NCI-H1048 (cell line): ENCODE measurements at places on chromosomes 13 and 19.

GRCh38 chr13:112711528-112712265 is 21.9 kb downstream of the ATP11A start:
- no peak for DNase-seq

- DNase-seq, result no peak
Observed at GRCh38 chr19:34145741-34146202, 26.5 kb upstream of the LSM14A start.

- DNase-seq, result no peak
Observed at GRCh38 chr19:1384478-1385110, 887 bp downstream of the NDUFS7 start.

DNA sequence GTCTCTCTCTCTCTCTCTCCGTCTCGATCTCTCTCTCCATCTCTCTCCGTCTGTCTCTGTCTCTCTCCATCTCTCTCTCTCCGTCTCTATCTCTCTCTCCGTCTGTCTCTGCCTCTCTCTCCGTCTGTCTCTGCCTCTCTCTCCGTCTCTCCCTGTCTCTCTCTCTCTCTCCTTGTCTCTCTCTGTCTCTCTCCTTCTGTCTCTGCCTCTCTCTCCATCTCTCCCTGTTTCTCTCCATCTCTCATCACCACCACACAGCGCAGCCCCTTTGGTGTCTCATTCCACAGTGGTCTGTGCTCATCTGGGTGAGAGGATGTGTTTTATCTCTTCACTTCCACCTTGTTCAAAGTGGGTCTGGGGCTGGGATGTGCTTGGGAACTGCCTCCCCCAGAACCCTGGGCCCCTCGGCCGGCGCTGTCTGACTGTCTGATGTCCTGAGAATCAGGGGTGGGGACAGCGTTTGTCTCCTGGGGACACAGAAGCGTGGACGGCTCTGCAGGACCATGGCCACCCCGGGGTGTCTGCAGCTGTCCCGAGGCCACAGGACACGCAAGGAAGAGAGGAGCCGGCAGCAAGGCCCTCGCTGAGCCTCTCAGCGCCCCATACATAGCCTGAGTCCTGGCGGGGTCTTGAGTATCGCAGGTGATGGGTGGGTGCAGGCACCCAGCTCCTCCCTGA is 40.2 kb upstream of the C13orf46 start:
- no peak for DNase-seq

DNA sequence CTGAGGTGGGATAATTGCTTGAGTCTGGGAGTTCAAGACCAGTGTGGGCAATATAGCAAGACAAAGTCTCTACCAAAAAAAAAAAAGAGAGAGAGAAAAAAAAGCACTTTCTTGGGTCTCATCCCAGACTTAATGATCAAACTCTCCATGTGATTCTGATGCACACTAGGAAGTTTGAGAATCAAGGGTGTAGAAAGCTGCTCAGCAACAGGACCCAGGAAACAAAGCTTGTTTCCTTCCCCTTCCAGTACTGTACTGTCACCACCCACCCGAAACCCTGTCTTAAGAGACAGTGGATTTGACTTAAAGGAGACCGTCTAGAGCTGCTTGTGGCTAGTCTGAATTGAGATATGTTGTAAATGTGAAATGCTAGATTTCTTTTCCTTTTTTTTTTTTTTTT is 5.8 kb downstream of the MISP3 start:
- no peak for DNase-seq

DNA sequence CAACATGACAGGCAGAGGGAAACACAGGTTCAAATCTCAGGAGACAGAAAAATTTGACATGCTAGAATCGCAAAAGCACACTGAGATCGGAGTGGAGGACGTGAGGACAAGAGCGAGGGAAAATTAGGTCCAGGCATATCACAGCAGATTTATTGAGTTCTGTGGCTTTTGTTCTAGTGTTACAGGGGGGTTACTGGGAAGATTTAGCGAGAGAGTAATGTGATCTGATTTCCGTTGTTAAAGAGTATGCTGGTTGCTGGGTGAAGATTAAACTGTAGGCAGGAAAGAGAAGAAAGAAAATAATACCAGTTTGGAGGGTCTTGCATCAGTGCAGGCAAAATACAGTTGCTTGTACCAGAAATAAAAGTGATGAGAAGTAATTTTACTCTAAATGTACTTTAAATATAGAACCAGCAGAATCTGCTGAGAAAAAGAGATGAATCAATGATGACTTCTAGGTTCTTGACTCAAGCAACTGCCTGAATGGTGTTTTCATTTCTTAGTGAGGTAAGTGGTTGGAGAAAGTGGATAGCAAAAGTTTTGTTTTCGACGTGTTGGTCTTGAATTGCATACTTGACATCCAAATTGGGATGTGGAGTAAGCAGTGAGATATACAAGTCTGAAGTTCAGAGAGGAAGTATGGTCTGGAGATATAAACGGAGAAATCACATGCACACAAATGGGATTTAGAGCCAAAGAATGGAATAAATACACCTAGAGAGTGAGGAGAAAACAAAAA is 35.7 kb downstream of the UFM1 start:
- DNase-seq, result no peak

GRCh38 chr13:91660076-91660415 is 261.6 kb downstream of the GPC5 start:
- no peak for DNase-seq

DNA sequence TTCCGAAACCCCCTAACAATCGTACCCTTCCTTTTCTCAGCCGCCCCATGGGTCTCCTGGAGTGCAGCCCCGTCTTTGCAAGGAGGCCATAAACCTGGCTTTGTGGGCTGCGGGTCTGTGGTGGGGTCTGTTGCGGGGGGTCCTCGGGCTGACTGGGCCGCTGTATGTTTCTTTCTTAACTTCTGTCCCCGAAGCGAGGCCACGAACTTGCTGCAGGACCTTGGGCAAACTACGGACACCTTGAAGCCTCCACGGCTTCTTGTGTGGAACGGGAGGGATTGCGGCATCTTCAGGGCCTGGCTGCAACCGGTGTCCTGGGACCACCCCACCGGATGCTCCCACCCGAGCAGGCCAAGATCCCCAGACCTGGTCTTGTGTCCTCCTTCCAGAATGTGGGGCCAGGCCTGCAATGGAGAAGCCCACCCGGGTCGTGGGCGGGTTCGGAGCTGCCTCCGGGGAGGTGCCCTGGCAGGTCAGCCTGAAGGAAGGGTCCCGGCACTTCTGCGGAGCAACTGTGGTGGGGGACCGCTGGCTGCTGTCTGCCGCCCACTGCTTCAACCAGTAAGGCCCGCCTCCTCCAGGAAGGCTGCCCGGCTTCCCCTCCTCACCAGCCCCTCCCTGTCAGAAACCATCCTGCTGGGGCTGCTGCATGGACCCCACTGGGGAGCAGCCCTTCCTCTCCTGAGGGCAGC is 12.0 kb downstream of the TIMM13 start:
- DNase-seq, result no peak

DNA sequence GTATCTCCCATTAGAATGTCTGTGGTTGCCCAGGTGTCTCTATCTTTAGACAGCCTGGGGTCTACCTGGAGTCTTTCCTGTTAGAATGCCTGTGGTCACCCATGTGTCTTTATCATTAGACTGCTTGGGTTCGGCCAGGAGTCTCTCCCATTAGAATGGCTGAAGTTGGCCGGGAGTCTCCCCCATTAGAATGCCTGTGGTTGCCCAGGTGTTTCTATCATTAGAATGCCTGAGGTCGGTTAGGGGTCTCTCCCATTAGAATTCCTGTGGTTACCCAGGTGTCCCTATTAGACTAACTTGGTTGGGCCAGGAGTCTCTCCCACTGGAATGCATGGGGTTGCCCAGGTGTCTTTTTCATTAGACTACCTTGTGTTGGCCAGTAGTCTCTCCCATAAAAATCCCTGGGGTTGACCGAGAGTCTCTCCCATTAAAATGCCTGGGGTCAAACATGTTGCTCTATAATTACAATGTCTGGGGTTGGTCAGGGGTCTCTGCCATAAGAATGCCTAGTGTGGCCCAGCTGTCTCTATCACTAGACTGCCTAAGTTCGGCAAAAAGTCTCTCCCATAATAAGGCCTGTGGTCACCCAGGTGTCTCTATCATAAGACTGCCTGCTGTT is 1448.7 kb downstream of the UQCRFS1 start:
- DNase-seq, result no peak

DNA sequence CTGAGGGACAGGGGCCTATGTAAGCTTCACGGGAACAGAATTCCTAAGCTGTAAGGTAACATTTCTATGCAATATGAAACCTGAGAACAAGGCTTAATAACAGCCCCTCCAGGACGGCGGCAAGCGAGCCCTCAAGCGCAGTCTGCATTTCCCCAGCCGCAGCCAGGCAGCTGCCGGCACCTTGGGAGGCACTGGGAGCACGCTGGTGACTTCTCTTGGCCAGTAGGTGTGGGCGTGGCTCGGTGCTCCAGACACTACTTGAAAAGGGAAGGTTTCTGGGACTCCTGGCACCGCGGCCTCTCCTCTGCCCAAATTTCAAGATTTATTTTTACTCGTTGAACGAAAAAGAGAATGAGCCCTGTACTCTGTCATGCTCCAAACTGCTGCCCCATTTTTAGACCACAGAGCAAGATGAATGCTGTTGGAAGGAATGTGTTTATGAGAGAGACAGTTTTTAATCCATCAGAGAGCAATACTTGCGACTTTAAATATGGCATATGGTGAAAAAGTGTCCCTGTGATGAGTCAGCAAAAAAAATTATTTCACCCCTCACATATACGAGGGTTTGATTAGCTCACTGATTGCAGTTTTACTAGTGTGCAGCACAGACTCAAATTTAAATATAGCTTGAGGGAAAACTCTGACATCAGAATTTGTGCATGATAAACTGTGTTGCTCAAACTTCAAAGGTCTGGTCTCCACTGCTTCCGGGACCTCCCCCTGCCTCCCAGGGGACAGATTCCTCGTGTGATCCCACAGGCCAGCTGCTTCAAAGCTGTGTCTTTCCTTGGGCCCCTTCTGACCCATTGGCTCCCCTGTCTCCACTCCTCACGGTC is 81.2 kb downstream of the COL4A2 start:
- DNase-seq, result no peak

DNA sequence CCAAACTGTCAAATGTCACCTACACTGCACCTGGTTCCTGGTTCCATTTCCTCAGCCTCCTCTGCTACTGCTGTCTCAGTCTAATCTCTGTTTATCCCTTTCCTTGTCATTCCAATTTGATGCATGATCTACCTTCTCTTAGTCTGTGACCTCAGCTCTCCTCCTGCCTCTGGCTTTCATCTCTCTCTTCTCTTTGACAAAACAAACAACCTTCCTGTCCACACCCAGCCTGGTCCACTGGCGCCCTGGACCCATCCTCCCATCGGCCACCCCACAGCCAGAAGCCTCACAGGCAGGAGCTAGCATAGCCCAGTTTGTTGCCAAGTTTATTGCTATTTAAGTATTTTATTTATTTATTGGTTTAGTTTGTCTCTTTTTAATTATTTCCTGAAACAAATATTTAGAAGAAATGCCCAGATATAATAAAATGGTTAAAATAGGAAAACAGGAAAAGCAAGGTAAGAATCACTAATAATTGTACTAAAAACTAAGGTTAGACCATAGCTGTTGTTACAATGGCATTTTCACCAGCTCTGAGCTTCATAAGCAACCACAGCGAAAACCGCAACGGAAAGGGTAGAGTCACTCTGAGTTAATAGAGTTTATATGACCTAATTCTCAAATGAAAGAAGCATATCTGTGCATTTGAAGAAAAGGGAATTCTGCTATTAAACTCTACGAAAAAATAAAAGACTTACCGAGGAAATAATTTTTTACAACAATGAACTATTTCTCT is 68.6 kb downstream of the EFNB2 start:
- no peak for DNase-seq

DNA sequence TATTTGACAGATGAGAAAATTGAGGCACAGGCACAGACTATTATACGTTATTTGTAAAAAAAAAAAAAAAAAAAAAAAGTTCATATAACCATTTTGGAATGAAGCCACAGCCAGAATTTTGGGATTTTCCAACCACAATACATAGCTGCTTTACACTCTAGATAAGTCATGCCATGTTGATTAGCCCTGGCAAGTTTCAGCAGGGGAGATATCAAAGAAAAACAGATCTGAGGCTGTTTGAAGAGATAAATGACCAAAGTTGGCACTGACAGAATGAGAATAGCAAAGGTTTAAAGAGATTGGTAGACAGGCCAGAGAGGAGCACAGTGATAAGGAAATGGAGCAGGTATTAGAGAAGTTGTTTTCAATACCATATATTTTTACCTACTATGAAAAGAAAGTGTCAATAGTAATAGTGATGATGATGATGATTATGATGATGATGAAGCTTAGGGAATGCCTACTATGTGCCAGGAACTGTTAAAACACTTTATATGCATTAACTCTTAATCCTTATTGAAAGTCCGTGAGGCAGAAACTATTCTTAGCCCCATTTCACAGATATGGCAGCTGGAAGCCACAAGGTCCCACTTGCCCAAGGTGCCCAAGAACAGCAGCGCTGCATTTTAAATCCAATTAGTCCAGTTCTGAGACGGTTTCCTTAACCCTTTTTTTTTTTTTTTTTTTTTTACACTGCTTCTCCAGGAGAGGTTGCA is 105.5 kb downstream of the MBNL2 start:
- no peak for DNase-seq

DNA sequence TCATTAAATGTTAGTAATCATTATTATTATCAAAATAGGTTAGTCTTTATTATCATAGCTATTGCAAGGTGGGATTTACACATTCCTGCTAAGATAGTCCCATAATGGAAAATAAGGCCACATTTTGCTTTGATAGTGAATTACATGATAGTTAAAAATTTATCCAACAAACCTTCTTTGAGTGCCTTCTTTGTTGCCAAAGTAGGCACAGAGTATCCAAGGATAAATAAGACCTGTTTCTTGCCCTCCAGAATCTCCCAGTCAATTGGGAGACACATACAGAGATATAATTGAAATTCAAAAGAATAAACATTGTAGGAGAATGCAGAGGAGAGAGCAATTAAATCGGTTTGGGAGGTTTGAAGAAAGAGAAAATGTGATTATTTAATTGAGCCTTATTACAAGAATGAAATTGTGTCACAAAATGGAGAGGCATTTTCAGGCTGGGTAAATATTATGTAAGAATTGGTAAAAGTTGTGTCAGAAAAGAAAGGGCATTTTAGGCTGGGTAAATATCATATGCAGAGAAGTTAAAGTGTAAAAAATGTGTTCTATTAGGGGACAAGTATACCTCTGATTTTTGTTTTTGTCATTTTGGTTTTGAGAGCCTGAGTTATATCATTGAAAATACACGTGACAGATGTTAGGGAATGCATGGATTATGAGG is 189.3 kb downstream of the POU4F1 start:
- DNase-seq, result no peak

GRCh38 chr19:8302734-8303133 is 5.4 kb downstream of the CD320 start:
- no peak for DNase-seq

DNA sequence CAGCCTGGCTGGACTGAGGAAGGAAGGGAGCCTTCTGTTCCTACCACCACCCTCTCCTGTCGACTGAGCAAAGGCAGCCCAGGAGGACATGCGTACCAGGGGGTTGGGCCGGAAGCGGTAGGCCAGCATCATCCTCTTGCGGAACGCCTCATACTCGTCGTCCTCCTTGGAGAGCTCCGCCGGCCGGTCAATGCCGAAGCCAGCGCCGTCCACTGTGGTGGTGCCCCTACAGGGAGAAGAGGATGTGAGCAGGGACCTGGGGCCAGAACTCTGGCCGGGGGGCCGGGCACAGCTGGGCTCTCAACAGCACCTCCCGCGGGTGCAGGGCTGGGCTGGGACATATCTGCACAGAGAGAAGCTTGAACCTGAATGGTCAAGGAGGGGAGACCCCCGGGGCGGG is 3.8 kb upstream of the TM6SF2 start:
- no peak for DNase-seq

GRCh38 chr13:72427757-72428528 is 299.5 kb downstream of the MZT1 start:
- no peak for DNase-seq

GRCh38 chr19:38206928-38207327 is 17.1 kb downstream of the DPF1 start:
- DNase-seq, result no peak

GRCh38 chr13:79485014-79485811 is 4.3 kb downstream of the NDFIP2 start:
- DNase-seq, result no peak
